AG09309 (cell line): ENCODE measurements at places on chromosomes 6 and 20.

DNA sequence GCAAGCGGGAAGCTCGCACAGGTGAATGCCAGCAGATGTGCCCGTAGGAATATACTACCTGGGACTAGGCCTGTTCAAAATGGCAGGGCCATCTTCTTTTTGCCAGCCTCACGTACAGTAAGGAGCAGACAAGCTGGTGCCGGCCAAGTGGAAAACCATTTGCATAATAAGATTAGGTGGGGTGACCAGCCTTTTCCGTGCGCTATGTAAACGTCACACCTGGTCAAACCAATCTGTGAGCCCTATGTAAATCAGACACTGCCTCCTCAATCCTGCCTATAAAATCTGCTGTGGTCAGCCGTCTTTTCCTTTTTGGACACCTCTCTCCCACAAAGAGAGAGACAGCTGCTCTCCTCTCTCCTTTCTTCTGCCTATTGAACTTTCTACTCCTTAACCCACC, 60.8 kb upstream of the TMEM30A start:
- no peak for DNase-seq

GRCh38 chr6:40807484-40807883, 220.3 kb upstream of the LRFN2 start:
- no peak for DNase-seq

DNA sequence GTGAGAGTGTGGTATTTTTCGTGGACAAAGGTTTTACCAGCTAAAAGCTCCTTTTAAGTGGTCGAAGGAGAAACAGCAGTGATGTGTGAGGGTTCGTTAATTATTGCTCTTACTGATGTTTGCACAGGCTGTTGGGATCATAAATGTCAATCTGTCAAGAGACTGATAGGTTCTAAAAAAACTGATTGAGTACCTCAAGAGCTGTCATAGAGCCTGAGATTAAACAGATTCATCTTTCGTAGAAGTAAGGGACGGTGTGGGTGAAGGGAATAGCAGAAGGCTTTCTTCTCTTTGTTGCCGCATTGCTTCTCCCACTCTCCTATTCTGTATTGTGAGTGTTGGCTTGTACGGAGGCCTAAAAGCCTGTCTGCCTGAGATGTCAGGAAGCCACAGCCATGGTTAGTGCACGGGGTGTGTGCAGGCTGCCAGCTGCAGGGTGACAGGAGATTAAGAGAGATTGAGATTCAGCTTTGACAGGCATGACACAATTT, 291.0 kb downstream of the ZFAND3 start:
- DNase-seq = no peak

DNA sequence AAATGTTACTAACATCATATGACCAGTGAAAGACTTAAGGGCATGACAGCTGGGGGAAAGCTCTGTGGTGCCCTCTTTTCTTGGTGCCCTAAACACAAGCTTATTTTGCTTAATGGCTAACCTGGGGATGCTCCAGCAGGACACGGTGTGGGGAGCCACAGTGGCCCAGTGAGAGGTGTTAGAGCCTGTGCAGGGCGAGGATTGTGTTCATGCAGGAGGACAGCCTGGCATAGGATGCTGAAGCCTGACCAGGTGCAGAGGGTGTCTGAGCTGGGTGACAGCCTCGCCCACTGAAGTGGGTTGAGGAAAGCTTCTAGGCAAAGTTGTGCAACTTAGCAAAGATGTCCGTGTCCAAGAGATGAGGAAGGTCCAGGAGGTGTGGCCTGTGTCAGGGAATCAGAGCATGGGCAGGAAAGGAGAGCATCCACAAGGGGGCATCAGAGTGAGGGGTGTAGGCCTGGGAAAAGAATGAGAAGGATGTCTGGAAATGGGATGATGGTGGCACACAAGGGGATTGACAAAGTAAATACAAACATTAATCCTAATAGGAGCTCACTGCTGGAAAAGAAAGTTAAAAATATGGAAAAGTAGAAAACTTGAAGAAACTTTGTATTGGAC, 33.9 kb downstream of the SLC17A4 start:
- peak; percentile 14 for DNase-seq

GRCh38 chr6:87200469-87201175, 45.3 kb downstream of the ZNF292 start:
- peak; percentile 32 for DNase-seq

DNA sequence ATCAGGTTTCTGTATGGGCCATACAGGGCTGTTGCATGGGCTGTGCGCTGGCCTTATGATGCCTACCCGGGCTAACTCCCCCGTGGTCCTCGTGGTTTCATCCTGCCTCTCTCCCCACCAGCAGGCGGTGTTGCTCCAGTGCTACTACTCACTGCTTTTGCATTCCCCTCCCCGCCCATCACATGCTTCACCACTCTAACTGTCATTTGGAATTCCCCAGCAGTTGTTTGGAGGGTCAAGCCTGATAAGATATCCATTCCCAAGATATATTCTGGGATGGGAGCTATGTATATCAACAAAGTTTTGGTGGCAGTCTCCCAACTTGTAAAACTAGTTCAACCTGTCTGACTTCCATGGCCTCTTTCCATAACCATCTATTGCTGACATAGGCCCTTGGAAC, 233.2 kb upstream of the SOX4 start:
- no peak for DNase-seq

DNA sequence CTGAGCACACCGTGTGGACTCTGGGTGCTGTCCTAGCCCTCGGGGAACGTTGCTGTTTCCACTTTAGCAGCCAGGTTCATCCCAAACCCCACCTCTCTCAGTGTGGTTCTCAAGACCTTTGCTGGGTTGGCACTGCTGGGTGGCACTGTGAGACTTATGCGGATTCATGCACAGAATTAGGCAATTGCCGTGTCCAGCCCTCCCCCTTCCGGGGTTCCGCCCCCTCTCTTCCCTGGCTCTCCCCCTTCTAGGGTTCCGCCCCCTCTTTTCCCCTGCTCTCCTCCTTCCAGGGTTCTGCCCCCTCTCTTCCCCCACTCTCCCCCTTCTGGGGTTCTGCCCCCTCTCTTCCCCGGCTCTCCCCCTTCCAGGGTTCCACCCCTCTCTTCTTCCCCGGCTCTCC, 39.8 kb upstream of the SLCO4A1 start:
- DNase-seq = no peak

DNA sequence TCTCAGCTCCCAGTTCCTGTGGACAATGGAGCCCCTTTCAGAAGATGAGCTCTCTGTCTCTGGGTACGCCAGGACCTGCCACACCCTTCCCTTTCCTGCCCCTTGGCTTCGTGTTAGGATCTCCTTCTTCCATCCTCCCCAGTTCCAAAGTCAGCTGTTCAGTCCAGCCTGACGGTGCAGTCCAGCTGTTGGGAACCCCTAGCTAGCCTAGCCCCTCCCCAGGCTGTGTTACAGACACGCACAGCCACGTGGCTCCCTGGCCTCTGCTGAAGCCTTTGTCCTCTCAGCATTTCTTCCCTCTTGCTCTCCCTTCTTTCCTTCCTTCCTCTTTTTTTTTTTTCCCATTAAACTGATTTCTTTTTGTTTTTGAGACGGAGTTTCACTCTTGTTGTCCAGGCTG, 12.4 kb upstream of the TFAP2C start:
- DNase-seq = no peak

GRCh38 chr6:1039746-1040145, 272.2 kb upstream of the FOXQ1 start:
- DNase-seq = no peak

DNA sequence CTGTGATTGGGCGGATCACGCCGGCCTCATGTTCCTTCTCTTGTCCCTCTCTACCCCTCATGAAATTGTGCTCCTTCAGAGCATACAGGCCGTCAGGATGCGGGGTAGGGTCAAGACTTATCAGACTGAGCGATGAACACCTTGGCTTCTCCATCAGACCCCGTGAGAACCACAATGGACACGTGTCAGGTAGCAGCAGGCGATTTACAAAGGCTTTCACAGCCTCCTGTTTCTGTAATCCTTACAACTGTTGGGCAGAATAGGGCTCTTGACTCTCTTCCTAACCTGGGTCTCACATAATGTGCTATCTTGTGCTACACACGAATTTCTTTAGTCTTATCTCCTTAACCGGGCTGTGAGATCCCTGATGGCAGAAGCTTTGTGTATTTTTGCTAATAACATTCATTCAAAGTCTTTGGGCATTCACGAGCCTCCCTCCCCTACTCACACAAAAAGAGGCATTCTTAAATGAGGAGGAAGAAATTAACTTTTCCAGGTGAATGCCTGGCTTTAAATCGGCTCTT, 122.9 kb upstream of the SLC22A23 start:
- no peak for DNase-seq

GRCh38 chr6:53879608-53880007, 84.8 kb downstream of the LRRC1 start:
- no peak for DNase-seq

DNA sequence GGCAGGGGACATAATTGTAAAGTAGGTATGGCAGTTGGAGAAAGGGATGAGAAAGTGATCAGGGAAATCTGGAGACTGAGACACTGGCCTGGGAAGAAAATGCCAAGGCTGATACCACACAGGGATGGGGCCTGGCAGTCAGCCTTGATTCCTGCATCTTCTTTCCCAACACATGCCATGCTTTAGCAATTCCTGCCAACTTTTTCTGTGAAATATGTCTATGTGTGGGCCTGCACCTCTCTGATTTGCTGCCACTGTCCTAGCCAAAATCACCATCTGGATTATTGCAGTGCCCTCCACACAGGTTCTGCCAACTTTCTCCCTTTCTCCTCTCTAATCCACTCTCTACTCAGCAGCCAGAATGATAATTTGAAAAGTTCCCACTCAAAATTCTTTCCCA, 759.8 kb upstream of the CITED2 start:
- DNase-seq = no peak

GRCh38 chr20:37218441-37218840, 39.1 kb upstream of the MROH8 start:
- DNase-seq = no peak

DNA sequence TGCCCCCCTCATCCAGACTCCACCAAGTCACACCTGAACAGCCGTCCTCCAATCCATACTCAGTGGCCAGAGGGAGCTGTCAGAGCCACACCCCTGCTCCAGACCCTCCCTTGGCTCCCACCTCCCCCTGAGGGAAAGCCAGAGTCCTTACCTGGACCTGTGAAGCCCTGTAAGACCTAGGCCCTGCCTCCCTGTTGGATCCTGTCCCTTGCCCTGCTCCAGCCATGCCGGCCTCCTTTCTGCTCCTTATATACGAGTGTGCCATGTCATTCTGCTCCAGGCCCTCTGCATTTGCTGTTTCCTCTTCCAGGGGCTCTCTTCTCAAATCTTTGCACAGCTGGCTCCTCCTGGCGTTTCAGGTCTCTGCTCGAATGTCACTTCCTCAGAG, 100.3 kb upstream of the MYL9 start:
- DNase-seq = no peak

- DNase-seq = no peak
Observed at GRCh38 chr6:157450931-157451742, 70.1 kb downstream of the ZDHHC14 start.

GRCh38 chr20:41657655-41658054, 39.5 kb upstream of the CHD6 start:
- no peak for DNase-seq

DNA sequence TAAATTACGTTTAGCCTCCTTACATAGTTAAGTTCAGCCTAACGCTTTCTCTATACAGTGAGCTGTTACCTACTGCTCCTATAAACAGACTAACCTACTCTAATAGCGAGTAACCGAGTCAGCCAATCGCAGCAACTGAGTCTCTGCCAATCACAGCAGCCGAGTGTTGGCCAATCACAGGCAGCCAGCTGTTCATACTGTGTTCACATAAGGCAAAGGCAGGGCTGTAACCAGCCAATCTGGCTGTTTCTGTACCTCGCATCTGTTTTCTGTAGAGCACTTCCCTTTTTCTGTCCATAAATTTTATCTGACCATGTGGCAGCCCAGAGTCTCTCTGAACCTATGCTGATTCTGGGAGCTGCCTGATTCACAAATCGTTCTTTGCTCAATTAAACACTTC, 263.9 kb upstream of the JARID2 start:
- no peak for DNase-seq

DNA sequence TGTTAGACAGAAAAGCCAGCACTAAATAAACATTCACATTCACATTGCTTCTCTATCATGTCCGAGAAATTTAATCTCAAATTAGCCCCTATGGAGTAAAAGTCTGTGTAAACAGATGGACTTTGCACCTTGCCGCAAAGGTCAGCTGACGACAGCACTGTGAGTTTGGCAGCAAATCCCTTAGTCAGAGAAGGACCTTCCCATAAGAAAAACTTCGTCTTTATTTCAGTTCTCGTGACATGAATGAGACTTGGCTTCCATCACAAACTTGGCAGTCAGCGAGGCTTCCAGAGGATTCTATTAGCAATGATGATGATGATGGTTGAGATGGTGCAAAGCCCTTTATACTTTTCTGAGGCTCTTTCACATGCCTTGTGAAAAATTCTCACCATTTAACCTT, 133.7 kb upstream of the IFNGR1 start:
- no peak for DNase-seq

- no peak for DNase-seq
Observed at GRCh38 chr6:2651961-2652360, 98.8 kb downstream of the MYLK4 start.

GRCh38 chr20:41038878-41039404, 10.3 kb downstream of the TOP1 start:
- no peak for DNase-seq
